ENCODE measurements at places on chromosomes 11 and 22.

DNA sequence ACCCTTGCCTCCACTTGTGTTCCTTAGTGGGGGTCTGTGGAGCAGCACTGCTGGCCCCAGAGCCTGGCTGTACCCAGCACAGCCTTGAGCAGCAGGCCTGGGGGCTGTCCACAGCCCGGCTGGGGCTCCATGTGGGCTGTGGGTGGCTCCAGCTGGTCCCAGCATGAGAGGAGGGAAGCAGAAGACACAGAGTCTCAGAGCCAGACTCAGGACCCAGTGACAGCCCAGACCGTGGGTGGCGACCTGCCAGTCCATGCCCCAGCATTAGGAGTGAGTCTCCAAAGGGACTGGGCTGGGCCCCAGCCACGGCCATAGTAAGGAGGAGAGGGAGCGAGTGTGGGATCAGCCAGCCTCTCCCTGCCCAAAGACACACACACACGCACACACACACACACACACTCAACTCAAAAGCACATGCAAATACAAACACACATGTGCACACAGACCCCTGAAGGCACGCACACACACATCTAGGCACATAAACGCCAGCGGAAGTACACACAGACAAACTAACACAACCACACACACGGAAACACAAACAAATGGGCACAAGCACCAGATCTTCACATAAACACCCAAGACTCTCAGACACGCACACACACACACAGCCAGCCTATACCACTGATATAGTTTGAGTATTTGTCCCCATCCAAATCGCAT lies 16.7 kb upstream of the LRRC10B start:
- no peak for DNase-seq

- no peak for DNase-seq
These were observed 750 bp downstream of the XRCC6 start for GRCh38 chr22:41621911-41622179.

DNA sequence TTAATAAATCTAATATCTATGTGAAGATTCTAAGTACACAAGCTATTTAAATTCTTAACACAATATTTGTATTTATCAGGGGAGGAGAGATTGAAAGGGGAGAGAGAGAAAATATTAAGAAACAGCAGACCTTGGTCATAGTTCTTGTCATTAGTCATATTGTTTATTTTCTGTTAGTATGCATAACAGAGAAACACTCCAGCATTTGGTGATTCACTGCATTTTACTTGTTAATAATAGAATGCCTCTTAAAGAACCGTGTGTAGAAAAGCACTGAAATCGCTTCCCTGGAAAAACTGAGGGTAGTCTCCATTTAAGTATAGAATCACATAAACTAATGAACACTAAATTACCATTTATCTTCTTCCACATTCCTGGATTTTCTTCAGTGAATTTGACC lies 122.7 kb upstream of the TRPC6 start:
- peak; percentile 47 for DNase-seq

DNA sequence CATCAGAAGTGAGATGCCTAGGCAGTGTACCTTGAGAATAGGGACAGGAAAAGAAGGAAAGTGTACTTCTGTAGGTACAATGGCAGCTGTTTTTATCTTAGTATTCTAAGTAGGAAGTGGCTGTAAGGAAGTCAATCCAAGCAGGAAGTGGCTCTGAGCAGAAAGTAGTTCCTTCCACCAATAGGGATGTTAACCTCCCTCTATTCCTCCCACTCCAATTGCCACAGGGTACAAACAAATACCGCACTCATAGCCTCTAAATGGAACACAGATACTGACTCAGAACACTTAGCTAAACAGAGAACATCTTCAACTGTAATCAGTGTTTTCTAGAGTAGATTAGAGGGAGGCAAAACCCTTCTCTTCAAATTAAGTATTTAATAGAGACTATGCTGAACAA lies 10.6 kb downstream of the LRRC55 start:
- DNase-seq: no peak

DNA sequence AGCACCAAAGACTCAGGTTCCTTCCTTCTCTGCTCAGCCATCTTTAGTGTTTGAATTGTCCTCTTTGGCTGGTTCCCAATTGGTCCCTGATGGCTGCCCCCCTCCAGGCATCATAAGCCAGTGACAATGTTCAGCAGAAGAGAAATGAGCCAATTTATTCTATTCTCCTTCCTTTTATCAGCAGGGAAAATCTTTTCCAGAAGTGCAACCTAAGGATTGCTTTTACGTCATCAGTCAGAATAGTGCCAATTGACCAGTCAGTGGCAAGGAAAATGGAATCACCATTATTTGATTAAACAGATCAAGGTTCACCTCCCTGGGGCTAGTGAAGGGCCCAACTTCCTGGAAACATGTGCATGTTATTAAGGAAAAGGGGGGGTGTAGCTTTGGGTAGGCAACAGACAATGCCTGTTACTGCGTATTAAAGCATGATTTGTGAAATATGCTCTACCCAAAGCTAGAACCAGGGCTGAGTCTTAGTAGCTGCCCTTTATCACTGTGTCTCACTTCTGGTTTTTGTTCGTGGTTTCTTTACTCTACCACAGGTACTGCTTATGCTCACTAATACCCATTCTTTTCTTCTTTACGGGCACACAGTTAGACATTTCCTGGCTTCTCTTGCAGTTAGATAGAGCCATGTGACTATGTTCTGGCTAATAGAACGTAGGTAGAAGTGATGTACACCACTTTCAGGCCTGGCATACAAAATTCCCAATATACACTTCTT lies 12.6 kb upstream of the DBX1 start:
- DNase-seq: no peak

GRCh38 chr11:116792869-116793771 lies 1.4 kb upstream of the APOA5 start:
- DNase-seq: no peak

DNA sequence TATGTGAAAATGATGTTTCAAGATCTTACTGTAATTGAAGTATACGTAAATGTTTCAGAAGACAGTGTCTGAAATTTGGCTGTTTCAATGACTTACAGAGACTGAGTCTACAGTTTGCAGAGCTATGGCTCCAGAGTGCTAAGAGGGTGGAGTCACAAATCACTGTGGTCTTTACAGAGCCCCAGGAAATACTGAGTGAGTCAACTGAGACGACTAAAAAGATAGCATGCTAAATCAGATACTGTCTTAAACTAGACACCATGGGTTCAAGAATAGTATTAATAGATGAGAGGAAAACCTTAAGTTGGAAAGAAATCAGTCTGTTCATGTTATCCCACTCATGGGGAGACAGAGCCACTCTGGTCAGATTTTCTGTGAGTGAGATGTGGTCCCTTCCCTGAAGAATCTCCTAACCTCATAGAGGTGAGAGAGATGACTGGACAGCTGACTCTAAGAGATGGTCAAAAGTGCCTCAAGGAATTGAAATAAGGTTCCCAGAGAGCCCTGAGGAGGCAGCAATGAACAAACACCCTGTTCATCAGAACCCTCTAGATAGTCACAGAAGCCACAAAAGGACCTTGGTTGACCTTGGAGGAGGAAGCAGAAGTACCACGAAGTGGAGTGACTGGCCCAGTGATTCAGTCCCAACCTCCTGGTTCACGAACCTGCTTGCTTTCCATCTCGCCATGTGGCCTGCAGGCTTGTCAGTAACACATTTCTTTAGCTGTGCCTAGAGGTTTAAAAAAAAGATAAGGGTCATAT lies 30.2 kb downstream of the C11orf91 start:
- no peak for DNase-seq

DNA sequence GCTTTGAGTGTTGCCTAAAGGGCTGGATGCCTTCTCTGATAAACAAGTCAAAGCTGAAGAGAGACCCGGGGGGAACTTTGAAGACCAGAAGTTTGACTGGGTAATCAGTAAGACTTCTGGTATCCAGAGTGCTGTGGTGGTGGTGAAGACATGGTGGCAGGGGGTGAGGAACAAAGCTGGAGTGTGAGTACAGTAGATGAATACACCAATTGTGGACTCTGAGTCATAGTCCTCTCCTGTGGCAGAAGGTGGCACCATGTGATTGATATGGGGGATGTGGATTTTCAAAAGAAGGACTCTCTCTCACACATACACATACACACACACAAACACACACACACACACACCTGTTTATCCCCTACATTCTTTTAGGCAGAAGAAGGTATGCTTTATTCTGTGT lies 12.3 kb downstream of the MS4A6A start:
- DNase-seq: peak; percentile 51

DNA sequence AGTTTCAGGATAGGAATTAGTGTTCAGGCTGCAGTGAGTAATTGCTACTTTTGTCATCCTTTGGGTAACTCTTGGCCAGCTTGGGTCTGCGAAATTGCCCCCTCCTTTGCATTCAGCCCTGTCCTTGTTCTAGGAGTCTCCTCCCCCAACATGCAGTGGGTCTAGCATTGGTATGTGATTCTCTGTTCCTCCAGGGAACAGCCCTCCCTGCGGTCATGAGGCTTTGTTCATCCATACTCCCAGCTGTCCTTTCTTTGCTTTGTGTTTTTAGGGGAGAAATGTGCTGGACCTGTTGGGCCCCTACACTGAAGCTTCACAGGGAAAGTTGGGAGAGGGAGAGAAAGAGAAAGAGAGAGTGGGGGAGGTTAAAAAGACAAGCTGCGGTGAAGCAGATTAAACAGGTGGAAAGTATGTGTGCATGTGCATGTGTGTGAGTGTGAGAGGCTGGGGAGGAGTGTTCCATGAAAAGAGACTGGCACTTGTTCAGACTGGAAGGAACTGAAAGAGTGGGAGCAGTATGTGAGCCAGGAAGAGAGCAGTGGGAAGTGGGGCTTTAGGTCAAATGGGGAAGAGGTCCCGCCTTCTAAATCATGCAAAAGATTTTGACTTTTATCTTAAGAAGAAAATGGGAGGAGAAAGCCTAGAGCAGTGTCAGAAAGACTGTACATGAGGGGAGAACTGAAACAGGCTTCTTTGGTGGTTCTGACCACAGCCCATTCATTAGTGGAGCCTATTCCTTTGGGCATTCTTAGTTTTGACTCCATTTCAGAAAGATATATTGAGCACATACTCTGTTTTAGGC lies 17.9 kb upstream of the SESN3 start:
- no peak for DNase-seq

All from DMS53 (cell line).